ENCODE measurements at places on chromosomes 7 and 10.

DNA sequence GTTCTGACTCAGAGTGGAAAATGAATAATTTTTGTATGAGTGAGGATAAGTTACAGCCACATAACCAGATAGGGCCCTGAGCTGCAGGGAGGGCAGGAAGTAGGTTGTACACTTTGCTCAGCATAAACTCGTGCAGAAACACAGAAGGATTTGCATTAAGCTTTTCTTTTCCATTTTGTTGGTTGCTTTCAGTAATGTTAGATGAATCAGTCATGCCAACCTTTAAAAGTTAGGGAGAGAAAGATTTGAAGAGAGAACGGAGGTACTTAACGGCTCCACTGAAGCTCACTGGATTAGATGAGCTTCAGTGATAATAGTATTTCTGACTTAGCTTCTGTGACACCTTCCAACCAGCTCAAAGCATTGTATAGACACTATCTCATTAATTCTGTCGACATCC is 348.1 kb downstream of the GATA3 start:
- DNase-seq, result no peak
- no peaks in the 10 kb centered on the region for H3K36me3 ChIP-seq
- H3K4me3 ChIP-seq, result no peak overlapping the region
- 0 out of 2 replicates have a peak, but pooled peaks cover 2% of the 10 kb centered on the region for H3K4me1 ChIP-seq
- H3K27ac ChIP-seq, result no peak overlapping the region

DNA sequence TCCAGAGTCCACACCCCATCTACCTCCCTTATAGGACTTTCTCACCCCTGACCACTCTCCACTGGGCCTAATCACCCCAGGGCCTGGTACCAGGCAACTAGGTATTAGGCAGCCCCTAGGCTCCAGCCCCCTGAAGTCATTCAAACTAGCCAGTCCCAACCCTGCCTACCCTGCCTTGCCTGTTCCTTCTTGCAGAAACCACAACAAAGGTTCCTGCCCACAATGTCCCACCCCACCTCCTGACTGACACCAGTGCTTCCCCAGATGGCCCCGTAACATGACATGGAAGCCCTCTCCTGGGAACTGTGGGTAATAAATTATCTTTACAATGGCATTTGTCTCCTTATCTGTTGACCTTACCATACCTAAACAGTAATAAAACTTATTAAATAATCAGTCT is 100.6 kb upstream of the PDE1C start:
- no peaks in the 10 kb centered on the region for H3K4me1 ChIP-seq
- no peak overlapping the region for H3K4me3 ChIP-seq
- H3K27me3 ChIP-seq, result no peaks in the 10 kb centered on the region

- no peaks in the 10 kb centered on the region for H3K4me1 ChIP-seq
- no peak overlapping the region for H3K27ac ChIP-seq
- DNase-seq, result no peak
- H3K4me3 ChIP-seq, result no peak overlapping the region
- no peaks in the 10 kb centered on the region for H3K27me3 ChIP-seq
- H3K36me3 ChIP-seq, result no peaks in the 10 kb centered on the region
Measured at GRCh38 chr10:124963866-124964720, 22.2 kb downstream of the ZRANB1 start.

DNA sequence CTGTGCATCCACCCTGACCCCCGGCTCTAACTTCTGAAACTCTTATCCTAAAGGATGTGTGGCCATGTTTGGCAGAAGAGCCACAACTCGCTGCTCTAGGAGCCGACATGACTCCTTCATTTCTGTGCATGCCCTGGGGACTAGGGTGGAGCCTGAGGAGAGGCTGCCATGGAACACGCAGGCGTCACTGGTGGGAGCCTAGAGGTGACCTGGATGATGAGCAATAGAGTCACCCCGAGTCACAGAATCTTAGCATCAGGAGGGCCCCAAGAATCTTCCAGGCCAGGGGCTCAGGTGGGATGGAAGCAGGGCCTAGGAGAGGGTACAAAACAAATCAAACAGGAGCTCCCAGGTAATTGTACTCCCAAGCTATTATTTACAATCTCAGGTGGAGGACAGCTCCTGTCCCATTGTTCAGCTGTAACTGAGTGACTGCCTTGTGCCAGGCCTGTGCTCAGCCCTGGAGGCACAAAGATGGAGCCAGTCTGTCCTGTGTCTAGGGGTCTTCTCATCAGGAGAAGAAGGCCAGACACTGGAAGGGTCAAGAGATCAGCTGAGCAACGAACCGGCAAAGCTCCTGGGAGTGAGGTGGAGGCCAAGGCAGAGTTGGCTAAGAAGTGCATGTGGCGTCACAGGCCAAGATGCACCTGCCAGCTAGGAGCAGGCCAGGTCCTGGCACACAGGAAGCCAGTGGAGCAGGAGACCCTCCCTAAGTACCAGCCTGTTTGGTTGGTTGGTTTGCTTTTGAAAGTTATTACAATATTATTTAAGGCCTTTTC is 5.8 kb upstream of the ZNF22 start:
- peaks cover 5% of the 10 kb centered on the region for H3K4me1 ChIP-seq
- H3K4me3 ChIP-seq, result no peak overlapping the region
- no peak for DNase-seq
- no peak overlapping the region for H3K27ac ChIP-seq

DNA sequence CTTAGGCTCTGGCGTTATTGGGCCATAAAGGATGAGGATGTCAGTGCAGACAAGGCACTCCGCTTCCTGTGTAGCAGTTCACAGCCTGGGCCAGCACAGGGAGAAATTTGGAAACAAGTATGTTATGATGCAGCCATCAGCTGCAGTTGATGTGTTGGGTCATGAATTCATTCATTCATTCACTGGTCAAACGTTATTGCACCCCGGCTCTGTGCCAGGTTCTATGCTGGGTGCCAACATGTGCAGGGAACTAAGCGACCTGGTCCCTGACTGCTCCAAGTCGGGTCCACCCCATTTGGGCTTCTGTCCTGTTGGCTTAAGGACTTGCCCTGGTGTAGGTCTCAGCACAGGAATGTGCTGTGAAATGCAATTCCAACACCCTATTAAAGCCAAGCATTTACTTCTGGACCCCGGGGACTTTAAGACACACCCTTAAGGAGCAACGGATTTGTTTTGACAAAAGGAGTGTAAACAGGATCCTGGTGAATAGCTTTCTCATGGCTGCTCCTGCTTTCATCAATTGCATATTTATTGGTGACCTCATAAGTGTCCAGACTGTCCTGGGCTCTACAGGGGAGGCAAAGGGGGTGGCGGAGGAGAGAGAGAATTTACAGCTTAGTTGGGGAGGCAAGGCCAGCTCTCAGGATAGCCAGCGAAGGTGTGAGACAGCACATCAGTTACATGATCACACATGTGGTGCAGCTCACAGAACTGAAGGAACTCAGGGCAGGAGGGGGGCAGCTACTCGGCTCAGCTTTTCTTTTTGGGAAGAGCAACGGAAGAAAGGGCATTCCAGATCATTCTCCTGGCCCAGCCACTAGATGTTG is 158.6 kb downstream of the GRK5 start:
- DNase-seq, result no peak
- H3K4me1 ChIP-seq, result no peaks in the 10 kb centered on the region
- no peaks in the 10 kb centered on the region for H3K27me3 ChIP-seq
- H3K4me3 ChIP-seq, result no peak overlapping the region
- H3K27ac ChIP-seq, result no peak overlapping the region

- no peaks in the 10 kb centered on the region for H3K4me1 ChIP-seq
- no peaks in the 10 kb centered on the region for H3K36me3 ChIP-seq
- no peak overlapping the region for H3K27ac ChIP-seq
- no peak overlapping the region for H3K4me3 ChIP-seq
Measured at GRCh38 chr10:100019787-100020141, 10.0 kb upstream of the DNMBP start.

DNA sequence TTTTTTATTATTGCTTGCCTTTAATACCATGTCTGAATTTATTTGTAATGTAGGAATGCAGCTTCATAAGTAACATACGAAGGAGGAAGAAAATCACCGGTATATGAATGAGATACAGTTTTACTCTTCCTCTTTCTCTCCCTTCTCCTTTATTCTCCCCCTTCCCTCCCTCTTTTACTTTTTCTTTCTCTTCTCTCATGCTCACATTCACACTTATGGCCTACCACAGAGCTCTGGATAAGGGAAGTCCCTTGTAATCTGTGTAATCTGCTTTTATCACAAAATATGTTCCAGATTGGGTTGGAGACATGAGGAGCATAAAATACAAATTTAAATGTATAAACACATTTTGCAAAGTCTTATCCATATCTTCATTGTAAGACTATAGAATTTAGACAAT is 59.4 kb downstream of the MDFIC start:
- no peaks in the 10 kb centered on the region for H3K36me3 ChIP-seq
- no peak for DNase-seq
- no peaks in the 10 kb centered on the region for H3K27me3 ChIP-seq
- no peaks in the 10 kb centered on the region for H3K4me1 ChIP-seq

DNA sequence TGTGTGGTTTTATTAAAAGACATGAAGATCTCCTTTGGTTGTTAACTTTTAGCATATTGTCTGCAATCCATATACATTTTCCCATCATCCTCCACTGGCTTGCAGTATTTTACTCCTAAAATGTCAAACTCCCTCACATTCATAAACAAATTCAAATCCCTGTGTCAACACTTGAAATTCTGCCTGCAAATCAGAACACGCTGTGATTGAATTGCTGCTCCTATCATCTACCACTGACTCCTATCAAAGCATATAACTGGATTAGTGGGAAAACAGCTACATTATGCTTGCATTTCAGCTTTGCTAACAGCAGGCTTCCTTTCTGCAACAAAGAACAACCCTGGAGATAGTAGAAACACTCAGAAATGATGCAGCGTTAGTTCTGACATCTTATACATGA is 281.8 kb upstream of the HGF start:
- no peaks in the 10 kb centered on the region for H3K4me1 ChIP-seq
- DNase-seq, result no peak
- no peak overlapping the region for H3K27ac ChIP-seq
- H3K36me3 ChIP-seq, result no peaks in the 10 kb centered on the region
- no peaks in the 10 kb centered on the region for H3K27me3 ChIP-seq

- H3K36me3 ChIP-seq, result no peaks in the 10 kb centered on the region
- DNase-seq, result no peak
- H3K27ac ChIP-seq, result no peak overlapping the region
- no peaks in the 10 kb centered on the region for H3K27me3 ChIP-seq
- peaks cover 7% of the 10 kb centered on the region for H3K4me1 ChIP-seq
Measured at GRCh38 chr10:133245439-133246235, 8.0 kb downstream of the VENTX start.

- no peaks in the 10 kb centered on the region for H3K36me3 ChIP-seq
- H3K4me1 ChIP-seq, result no peaks in the 10 kb centered on the region
- no peak overlapping the region for H3K4me3 ChIP-seq
- no peak overlapping the region for H3K27ac ChIP-seq
- DNase-seq, result no peak
- no peaks in the 10 kb centered on the region for H3K27me3 ChIP-seq
Measured at GRCh38 chr7:18499407-18500177, 4.0 kb downstream of the HDAC9 start.

DNA sequence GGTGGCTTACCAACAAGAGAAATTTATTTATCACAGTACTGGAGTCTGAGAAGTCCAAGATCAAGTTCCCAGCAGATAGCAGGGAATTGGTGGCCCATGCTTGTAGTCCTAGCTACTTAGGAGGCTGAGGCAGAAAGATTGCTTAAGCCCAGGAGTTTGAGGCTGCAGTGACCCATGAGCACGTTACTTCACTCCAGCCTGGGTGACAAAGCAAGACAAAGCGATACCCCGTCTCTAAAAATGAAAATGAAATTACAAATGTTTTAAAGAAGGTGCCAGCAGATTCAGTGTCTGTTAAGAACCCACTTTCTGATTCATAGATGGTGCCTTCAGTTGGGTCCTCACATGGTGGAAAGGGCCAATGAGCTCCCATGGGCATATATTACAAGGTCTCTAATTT is 20.6 kb upstream of the ARHGAP12 start:
- no peak for DNase-seq
- H3K4me3 ChIP-seq, result no peak overlapping the region
- no peaks in the 10 kb centered on the region for H3K36me3 ChIP-seq
- no peak overlapping the region for H3K27ac ChIP-seq
- H3K4me1 ChIP-seq, result no peaks in the 10 kb centered on the region
- no peaks in the 10 kb centered on the region for H3K27me3 ChIP-seq

DNA sequence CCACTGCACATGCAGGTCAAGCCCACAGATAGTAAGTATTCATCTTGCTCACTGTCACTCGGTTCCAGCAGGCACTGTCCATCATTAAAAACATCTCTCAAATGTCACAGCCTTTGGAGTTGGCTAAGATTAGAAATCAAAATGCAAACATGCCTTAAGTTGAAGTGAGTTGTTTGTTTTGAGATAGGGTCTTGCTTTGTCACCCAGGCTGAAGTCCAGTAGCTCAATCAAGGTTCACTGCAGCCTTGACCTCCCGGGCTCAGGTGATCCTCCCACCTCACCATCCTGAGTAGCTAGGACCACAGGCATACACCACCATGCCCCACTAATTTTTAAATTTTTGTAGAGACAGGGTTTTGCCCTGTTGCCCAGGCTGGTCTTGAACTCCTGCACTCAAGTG is 98.1 kb downstream of the EBF3 start:
- DNase-seq, result no peak
- no peaks in the 10 kb centered on the region for H3K36me3 ChIP-seq
- H3K27me3 ChIP-seq, result no peaks in the 10 kb centered on the region
- H3K27ac ChIP-seq, result no peak overlapping the region

- H3K4me1 ChIP-seq, result no peaks in the 10 kb centered on the region
- no peaks in the 10 kb centered on the region for H3K27me3 ChIP-seq
- no peak overlapping the region for H3K4me3 ChIP-seq
- H3K36me3 ChIP-seq, result no peaks in the 10 kb centered on the region
- H3K27ac ChIP-seq, result no peak overlapping the region
Measured at GRCh38 chr10:124131172-124131571, 37.8 kb upstream of the CHST15 start.

- DNase-seq, result no peak
- H3K4me3 ChIP-seq, result no peak overlapping the region
- H3K36me3 ChIP-seq, result no peaks in the 10 kb centered on the region
- no peak overlapping the region for H3K27ac ChIP-seq
- H3K4me1 ChIP-seq, result no peaks in the 10 kb centered on the region
Measured at GRCh38 chr7:37429435-37429791, 19.3 kb downstream of the ELMO1 start.

GRCh38 chr7:99112097-99112496 is 31.8 kb downstream of the SMURF1 start:
- H3K27ac ChIP-seq, result no peak overlapping the region
- no peak overlapping the region for H3K4me3 ChIP-seq
- DNase-seq, result no peak
- peaks cover 6% of the 10 kb centered on the region for H3K4me1 ChIP-seq
- no peaks in the 10 kb centered on the region for H3K36me3 ChIP-seq
- no peaks in the 10 kb centered on the region for H3K27me3 ChIP-seq

- no peak for DNase-seq
- H3K4me3 ChIP-seq, result peak overlapping the region; percentile 90
- H3K4me1 ChIP-seq, result peaks cover 5% of the 10 kb centered on the region
- peaks cover 18% of the 10 kb centered on the region for H3K36me3 ChIP-seq
- no peaks in the 10 kb centered on the region for H3K27me3 ChIP-seq
Measured at GRCh38 chr7:100867776-100868485, 744 bp downstream of the TRIP6 start.

DNA sequence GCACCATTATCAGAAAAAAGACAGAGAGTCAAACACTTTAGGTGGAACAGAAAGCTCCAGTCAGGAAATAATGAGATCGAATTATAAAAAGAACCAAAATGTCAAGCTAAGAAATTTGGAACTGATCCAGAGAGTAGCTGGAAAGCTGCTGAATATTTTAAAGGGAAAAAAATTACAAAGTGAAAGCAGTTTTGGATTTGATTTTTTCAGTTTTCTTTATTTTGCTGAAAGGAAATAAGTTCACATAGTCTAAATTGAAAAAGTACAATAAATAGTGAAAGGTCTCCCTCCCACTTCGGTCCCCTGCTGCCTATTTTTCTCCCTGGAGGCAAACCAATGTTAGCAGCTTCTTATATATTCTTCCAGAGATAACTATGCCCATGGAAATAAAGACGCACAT is 11.3 kb upstream of the TOMM7 start:
- H3K27me3 ChIP-seq, result no peaks in the 10 kb centered on the region
- no peak for DNase-seq
- no peak overlapping the region for H3K27ac ChIP-seq

All from iPS DF 6.9 (cell line).